Right kidney (tissue), 9 donors: ENCODE measurements at places on chromosomes 13 and 19.

DNA sequence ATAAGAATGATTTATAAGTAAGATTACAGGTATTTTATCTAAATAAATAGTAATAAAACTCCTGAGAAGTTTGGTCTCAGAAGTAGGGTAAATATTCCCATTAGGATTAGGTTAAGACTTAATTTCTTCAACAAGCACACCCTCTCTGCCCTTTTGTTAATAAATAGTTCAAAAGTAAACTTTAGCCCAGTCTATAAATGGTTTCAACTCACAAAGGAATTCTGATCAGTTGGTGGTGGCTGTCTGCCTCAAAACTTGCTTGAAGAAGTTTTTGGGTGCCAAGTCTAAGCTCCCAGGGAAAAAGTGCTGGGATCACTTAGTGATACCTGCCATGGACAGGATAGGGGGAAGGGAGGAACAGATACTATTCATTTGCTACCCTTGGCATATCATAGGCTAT, 22.9 kb downstream of the MBNL2 start:
- no peak for DNase-seq

DNA sequence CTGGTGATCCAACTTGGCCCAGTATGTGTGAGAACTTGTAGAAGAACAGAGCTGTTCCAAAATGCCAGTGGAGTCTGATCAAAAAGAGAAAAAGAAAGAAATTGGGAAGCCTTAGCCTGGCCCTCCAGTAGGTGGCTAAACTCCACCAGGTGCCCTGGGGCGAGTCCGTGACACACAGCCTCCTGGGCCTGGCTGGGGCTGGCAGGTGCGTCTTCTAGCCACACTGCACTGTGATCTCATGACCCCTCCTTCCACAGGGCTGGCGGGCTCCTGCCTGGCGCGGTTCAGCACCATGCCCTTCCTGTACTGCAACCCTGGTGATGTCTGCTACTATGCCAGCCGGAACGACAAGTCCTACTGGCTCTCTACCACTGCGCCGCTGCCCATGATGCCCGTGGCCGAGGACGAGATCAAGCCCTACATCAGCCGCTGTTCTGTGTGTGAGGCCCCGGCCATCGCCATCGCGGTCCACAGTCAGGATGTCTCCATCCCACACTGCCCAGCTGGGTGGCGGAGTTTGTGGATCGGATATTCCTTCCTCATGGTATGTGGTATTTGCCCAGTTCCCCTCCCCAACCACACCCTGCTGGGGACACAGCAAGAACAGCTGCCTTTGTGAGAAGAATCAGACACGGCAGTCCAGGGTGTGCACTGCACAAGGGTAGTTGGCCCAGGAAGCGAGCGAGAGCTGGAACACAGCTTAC, 53.7 kb downstream of the RAB20 start:
- DNase-seq, result no peak

DNA sequence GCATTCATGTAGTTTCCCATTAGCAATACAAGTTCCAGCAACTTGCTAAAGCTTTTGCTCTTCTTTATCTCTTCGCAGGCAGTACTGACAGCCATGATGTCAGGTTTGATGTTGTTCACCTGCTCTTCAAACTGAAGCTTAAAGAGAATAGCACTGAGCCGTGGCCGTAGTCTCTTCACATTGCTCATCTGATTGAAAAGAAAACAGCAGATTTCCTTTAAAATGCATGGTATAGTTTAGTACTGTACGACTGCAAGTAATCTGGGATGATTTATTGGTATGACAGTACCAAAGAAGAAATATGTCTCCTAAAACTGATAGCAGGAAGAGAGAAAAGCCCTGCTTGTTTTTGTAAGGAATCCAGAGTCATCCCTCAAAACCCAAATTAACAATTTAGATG, 284.4 kb downstream of the DIAPH3 start:
- DNase-seq, result no peak

GRCh38 chr19:3062165-3063105, at the start of gene TLE5:
Gene TLE5 (minus strand): TSS chr19:3062495. CDS start chr19:3062200, 295 bp downstream.
- DNase-seq, result no peak

- no peak for DNase-seq
These were observed 450 bp downstream of the FBXW9 start for GRCh38 chr19:12695997-12696365.

DNA sequence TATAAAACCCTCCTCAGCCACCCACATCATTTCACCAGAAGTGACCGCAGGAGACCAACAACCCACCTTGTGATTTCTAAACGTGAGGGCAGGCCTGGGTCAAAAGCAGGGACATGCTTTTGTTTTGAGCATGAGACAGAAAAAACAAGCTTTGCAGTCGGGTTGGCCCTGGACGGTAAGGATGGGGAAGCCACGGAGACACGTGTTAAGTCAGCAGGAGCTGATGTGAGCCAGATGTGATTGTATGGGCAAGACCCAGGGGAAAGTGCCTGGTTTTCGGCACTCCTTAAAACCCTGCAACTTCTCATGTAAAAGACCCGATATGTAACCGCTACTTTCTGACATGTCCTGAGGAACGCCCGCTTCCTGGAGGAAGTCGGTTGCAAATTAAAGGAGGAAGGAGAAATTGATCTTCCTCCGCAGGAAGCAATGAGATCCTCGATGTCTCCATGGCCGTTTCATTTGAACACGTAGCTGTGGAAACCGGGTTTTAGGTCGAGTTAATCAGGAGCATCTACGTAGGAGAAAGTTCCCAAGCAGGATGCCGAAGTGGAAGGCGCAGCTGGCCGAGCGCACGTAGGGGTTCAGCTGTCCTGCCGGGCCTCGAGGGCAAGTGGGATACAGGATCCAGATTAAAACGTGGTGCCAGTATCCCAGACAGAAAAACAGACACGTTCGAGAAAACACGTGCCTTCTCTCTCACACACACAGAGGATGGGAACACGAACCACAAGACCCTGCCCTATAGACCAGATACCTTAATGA, 40.5 kb upstream of the POMP start:
- DNase-seq, result no peak

GRCh38 chr19:16371540-16371986, 46.9 kb downstream of the KLF2 start:
- no peak for DNase-seq

DNA sequence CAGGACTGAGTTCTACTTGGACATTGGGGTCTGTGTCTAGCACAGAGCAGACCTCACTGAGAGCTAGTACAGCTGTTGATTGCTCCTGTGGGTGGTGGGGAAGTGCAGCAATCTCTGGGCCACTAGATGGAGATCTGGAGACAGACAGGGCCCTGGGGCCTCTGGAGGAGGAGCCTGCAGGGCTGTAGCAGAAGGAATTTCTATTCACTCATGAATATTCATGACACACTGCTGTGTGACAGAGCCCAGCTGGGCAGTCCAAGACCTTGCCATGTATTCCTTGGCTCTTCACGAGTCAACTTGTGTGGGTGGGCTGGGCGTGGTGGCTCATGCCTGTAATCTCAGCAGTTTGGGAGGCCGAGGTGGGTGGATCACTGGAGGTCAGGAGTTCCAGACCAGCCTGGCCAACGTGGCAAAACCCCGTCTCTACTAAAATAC, 37.5 kb downstream of the SUGP2 start:
- DNase-seq, result peak; percentile 46

- DNase-seq, result no peak
These were observed 2.3 kb upstream of the TMEM91 start for GRCh38 chr19:41373993-41374392.

DNA sequence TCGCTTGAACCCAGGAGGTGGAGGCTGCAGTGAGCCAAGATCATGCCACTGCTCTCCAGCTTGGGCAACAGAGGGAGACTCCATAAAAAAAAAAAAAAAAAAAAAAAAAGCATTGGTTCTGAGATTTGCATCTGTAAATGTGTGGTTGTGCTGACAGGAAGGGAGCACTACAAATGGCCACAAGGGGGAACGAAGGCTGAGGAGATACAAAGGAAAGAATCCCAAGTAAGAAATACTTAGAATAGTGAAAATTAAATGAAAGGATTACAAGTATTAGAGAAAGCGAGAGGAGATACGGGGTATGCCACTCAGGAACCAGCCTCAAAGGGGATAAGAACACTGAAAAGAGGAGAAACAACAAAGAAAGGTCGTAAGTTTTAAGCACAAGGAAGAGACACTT, 284.9 kb downstream of the KLF12 start:
- no peak for DNase-seq

DNA sequence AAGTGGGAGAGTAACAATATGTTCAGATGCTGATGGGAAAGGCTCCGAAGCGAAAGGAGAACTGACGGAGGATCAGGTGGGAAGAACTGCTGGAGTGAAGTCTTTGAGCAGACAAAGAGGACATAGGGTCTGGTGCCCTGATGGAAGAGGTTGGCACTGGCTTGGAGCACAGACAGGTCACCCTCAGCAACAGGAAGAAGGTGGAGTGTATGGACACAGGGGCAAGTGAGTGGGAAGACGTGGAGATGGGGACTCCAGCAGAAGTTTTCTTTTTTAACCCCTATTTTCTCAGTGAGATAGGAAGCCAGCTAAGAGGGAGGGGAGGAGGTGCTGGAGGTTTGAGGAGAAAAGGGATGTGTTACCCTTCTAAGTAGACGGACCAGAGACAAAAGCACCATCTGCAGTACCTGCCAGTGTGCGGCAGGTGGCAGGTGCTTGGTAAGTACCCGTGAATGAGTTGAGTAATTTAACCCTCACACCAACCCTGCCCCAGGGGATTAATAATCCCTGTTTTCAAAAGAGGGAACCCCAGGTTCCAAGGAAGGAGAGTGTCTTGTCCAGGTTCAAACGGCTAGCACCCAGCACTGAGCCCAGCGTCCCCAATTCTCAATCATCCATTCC, 11.2 kb downstream of the HAS1 start:
- DNase-seq, result no peak

DNA sequence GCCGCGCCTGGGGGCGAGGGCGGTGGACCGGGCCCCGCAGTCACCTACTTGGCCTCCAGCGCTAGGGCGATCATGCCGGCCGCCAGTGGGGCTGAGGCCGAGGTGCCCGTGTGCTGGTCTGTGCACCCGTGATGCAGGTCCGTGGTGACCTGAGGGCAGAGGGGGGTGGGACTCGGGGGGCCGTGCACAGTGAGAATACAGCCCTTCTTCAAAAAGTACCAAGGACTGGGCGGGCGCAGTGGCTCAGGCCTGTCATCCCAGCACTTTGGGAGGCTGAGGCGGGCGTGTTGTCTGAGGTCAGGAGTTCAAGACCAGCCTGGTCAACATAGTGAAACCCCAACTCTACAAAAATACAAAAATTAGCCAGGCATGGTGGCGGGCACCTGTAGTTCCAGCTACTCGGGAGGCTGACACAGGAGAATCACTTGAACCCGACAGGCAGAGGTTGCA, 5.0 kb upstream of the C19orf25 start:
- DNase-seq, result no peak

GRCh38 chr13:45994752-45995151, 57.8 kb downstream of the ZC3H13 start:
- DNase-seq, result no peak

DNA sequence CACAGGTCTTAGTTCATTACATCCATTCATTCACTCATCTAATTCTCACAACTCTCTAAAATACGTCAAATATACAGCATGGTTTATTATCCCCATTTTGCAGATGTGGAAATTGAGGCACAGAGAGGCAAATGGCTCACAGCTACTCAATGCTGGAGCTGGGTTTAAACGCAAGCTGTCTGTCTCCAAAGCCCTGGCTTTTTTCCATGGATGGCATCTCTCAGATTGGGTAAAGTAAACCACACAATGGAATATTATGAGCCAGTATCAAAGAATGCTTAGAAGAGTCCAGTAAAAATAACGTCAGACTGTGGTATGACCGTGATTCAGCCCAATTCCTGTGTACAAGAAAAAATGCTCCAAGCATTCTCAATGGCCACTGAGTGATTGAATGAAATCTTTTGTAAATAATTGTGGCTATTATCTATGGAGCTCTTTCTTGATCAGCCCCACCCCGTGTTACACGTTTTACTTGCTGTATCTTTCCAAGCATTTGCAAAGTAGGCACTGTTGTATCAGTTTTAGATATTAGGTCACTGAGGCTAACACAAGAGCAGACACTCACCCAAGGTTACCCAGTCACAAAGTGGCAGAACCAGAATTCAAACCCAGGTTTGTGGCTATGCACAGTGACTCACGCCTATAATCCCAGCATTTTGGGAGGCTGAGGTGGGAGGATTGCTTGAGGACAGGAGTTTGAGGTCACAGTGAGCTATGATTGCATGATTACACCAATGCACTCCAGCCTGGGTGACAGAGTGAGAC, 5.5 kb upstream of the ACP7 start:
- DNase-seq, result no peak

GRCh38 chr13:43122791-43123190, 99.4 kb downstream of the DNAJC15 start:
- DNase-seq, result no peak

GRCh38 chr13:23711355-23711754, 141.1 kb downstream of the TNFRSF19 start:
- DNase-seq, result no peak

GRCh38 chr13:80462037-80462436, 121.1 kb upstream of the SPRY2 start:
- DNase-seq, result no peak

GRCh38 chr13:43838909-43839308, 40.6 kb downstream of the CCDC122 start:
- no peak for DNase-seq

GRCh38 chr19:18338541-18338940, 1.9 kb upstream of the PGPEP1 start:
- no peak for DNase-seq

DNA sequence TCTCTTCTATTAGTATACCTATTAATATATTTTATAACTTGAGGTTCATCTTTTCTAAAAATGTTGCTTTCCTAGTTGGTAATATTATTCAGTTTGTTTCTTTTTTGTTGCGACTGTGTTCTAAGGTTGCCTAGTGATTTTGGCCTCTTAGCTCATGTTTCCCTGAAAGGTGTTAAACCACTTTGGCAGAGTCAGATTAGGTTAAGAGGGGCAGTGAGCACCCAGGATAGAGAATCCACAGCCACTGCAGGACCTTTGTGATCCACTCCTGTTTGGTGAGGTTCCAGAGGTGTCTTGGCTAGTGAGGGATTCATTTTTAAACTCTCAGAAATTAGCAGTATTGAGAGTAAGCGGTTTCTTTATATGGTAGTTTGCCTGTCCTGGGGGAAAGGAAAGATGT, 14.9 kb upstream of the GPR18 start:
- no peak for DNase-seq

- no peak for DNase-seq
These were observed 352.6 kb downstream of the ENOX1 start for GRCh38 chr13:43434191-43434590.

GRCh38 chr13:30753030-30753616, 17.8 kb downstream of the ALOX5AP start:
- no peak for DNase-seq

DNA sequence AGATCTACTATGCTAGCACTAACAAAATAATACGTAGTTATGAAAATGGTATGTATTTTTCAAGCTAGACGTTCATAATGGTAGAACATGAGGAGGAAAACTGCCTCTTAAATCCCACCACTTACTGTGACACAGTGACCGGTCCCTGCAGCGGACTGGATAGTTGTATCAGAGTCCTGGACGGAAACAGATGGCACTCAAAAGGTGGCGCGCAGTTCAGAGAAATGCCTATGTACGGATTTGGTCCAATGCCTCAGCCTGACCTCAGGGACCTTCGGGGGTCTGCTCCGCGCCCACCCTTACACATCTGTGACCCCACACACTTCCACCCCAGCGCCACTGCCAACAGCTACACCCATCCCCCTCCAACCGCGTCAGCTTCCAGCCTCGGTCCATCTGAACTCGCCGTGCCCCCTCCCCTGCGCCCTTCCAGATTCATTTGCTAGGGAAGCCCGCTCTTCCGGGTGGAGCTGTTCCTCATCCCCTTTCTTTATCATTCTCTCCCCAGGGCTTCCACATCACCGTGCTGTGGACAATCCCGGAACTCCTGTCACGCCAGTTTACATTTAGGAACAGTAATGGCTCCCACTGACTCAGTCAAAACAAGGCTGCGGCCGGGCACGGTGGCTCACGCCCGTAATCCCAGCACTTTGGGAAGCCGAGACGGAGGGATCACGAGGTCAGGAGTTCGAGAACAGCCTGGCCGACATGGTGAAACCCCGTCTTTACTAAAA, 792 bp upstream of the LENG8 start:
- peak; percentile 82 for DNase-seq
